ENCODE measurements at places on chromosomes 6 and 20.

- no peak for DNase-seq
Measured at GRCh38 chr20:16916165-16916564, 168.0 kb downstream of the OTOR start.

DNA sequence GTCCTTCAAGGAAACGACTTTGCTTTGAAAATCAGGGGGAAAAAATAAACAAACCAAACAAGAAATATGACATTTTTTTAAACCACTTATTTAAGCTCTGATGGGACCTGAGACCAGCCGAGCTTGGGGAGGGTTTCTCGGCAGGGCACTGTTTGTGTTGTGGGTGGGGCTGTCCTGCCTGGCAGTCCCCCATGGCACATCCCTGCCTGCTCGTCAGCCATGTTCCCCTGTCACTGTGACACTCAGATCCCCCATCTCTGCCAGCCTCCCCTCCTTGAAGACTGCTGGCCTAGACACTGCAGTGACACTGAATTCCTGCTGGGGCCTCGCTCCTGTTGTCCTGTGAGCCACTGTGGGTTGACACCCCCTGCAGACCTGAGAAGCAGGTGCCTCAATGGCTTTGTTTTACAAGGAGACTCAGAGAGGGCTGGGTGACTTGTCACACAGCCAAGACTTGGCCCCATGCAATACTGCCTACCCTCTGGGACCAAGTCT, 95.1 kb upstream of the PTPN1 start:
- no peak for DNase-seq

GRCh38 chr20:58890518-58891085, 38.1 kb downstream of the GNAS start:
- DNase-seq: peak; percentile 22

DNA sequence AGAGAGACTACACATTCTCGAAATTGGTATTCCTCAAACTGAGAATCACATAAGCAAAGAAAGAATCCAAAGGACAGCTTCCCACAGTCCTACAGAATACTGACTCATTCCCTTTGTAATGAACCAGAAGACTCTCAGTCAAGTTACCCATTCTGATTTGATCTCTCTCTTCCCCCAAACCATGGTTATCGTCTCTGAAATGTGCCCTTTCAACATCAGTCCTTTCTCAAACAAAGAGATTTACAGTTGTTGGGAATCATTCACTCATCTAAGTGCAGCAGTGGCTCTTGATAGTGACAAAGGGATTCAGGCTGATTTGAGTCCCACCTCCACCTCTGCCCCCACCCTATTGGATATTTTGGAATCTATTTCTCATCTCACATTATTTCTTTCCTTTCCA, 15.0 kb upstream of the RSPO3 start:
- DNase-seq: no peak

DNA sequence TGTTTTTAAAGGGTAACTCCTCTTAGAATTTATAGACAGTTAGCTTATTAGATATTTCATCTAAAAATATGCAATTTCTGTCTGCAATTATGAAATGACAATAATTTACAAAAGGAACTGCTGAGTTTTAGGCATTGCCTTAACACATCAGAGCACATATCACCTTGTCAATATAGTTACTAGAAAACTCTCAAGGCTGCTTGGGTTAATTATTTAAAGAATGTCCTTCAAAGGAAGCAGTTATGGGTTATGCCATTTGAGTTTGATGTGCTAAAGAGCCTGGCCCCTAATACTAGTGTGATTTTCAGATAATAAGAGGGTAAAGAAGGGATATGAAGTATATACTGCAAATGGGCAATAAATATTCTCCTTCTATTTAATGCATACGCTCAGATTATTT, 192.5 kb downstream of the EPHA7 start:
- no peak for DNase-seq

GRCh38 chr6:41164551-41165120, 1.7 kb upstream of the TREM2 start:
- no peak for DNase-seq

DNA sequence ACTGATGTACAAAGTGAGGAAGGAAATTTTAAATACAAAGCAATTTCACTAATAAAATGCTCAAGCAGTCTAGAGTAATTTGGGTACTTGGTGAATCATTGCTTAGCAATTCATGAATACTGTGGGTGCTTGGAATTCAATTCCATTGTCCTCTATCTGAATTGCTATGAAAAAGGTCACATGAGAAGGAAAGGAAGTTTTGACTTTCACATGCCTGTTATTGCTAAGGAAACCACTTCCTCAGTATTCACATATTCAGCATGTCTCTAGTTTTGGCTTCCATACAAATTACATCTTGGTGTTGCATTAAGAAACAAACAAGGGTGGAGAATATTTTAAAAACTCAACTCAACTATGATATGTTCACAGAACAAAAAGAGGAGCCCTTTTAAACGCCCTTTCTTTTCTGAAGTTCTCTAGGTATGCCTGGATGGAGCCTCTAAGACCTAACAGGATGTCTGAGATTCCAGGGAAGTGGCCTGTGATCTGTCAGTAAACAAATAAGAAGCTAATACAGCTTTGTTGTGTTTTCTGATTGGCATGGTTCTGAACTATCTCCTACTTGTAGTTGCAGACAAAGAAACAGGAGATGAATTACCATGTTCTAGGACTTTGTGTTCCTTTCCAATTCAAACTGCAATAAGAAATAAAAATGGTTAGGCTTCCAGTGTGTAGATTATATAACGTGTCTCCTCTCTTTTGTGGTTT, 190.4 kb downstream of the OGFRL1 start:
- no peak for DNase-seq

DNA sequence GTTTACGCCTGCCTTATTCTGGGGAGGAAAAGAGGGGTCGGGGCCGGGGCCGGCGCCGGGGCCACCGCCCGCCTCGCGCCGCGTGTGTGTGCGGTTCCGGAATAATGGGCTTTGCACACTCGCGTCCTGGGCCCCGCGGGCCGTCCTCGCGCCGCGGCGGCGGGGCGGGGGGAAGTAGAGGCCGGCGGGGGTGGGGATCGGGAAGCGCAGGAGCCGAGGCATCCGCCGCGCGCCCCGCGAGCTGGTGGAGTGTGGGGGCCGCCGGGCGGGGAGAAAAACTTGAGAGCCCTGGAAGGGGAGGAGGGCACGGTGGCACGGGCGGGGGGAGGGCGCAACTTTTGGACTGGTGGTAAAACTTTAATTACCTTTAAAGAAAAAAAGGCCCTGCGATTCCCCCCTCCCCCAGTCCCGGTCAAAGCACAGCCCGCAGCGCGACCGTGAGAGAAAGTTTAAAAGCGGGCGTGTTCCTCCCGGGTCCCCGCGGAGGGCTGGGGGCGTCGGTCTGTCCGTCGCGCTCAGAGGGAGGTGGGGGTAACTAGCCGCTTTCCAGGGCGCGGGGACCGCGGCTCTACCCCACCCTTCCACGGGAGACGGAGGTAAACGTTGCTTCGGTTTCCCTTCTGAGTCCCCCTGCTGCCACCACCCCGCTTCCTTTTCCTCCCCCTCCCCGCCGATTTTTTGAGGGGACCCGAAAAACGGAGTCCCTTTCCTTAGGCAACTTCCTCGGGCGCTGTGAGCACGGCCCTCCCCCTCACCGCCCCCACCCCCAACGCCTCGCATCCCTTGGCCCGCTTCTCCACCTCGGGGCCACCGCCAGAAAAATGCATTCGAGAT, 1.9 kb downstream of the L3MBTL3 start:
- DNase-seq: no peak

GRCh38 chr6:21729431-21729830, 135.9 kb downstream of the SOX4 start:
- DNase-seq: no peak

- DNase-seq: no peak
Measured at GRCh38 chr20:47719211-47719610, 66.1 kb downstream of the SULF2 start.

DNA sequence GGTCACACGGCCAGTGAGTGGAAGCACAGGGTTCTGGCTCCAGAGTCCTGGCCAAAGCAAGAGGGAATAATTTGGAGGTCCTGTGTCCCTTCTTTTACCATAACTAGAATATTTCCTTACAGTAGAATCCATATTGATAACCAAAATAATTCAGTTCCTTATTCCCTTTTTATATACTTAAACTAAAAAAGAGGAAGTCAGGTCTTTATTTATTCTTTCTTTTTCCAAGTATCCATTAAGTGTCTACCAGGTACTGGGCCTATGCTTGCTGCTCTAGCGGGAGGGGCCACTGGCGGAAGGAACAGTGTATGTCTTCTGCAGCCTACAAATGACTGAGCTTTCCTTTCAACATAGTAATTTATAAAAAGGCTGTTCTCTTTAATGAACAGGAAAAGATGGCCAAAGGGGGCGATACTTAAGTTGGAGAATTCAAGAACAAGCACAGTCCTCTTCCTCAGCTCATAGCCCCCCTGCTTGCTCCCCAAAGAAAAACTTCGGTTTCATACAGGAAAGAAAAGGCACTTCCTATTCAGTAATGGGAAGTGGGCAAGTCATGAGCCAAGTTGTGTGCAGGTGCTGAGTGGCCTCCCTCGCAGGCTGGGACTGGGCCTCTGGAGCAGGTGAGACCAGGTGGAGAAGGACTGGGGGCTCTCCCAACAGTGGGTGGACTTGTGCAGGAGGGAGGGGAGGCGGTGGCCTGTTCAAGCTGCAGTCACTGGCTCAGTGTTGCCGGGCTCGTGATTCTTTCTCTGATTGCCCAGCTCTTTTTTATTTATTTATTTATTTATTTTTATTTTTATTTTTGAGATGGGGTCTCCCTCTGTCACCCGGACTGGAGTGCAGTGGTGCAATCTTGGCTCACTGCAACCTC, 110.9 kb downstream of the ARMC2 start:
- no peak for DNase-seq

GRCh38 chr20:53599044-53599362, 5.4 kb upstream of the ZNF217 start:
- no peak for DNase-seq

- no peak for DNase-seq
Measured at GRCh38 chr6:6483733-6484132, 104.8 kb upstream of the LY86 start.

- DNase-seq: no peak
Measured at GRCh38 chr6:49632727-49633126, 3.9 kb downstream of the RHAG start.

DNA sequence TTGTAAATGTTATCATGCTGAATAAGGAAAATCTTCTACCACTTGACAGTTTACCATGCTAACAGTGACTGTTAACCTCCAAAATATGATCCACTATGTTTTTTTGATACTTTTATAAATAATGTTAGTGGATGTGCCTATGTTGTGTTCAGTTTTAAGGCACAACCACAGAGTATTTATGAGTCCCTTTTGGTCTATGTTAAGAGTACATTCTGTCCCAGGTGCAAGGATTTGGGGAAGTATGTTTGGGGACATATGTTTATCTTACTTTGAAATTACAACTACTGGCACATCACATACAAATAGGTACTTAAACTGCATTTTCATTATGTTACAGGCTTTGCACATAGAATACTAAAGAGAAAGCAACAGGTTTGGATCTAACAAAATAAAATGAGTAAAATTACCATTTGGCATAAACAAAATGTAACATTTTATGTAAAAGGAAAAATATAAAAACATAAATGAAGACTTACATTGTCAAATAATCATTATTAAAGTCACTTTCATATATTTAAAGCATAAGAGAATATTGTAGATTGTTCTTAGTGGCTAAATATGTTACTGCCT, 71.2 kb downstream of the SESN1 start:
- DNase-seq: no peak

- DNase-seq: peak; percentile 2
Measured at GRCh38 chr20:15491575-15491974, 1081.7 kb downstream of the KIF16B start.

- no peak for DNase-seq
Measured at GRCh38 chr6:71460933-71461332, 172.3 kb downstream of the OGFRL1 start.

DNA sequence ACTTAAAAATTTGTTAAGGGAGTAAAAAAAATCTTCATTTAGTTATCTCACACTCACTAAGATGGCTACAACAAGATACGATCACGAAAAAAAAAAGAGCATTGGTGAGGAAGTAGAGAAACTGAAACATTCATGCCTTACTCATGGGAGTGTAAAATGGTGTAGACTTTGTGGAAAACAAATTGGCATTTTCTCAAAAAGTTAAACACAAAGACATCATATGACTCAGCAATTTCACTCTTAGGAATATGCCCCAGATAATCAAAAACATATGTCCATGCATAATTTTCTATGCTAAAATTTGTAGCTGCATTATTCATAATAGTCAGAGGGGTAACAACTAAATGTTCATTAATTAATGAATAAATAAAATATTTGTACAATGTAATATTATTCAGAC, 120.9 kb upstream of the IRAK1BP1 start:
- DNase-seq: no peak

DNA sequence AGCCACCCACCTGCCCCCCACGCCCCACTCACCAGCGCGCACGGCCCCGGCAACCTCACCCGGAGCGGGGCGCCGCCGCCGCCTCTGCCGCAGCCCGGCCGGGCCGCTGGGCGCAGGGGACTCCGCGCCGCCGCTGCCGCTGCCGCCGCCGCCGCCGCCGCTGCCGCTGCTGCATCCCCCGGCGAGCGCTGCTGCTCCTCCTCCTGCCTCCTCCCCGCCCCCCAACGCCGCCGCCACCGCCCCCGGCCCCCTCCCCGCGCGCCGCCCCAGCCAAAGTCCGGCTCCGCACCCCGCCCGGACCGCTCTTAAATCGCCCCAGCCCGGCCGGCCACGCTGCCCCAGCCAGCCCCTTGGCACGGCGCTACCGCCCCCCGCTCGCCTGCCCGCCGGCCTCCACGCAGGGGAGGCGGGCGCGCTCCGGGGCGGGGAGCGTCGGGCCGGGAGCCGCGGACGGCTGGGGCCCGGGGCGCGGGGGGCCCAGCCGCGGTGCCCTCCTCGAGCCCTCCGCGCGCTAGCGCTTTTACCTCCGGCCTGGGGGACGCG, at the start of gene SULF2:
TSS of gene SULF2 (minus strand) at position 171 of the 543 bp plus-strand sequence. CDS start 28,118 bp downstream, outside the sequence.
- DNase-seq: no peak

GRCh38 chr6:111070105-111071005, 16.9 kb upstream of the SLC16A10 start:
- no peak for DNase-seq

- DNase-seq: peak; percentile 24
Measured at GRCh38 chr20:49888212-49889000, 26.9 kb downstream of the SPATA2 start.

- DNase-seq: no peak
Measured at GRCh38 chr20:61053487-61053886, 198.6 kb upstream of the CDH4 start.

Data from DMS 273 treated with DMSO at 0.1 percent for 48 hours (cell line).